T-helper 2 cell (primary cell): ENCODE measurements at places on chromosomes 4 and X.
A peak's percentile ranks its signal among the peaks of the same experiment; 100 is the strongest.

- no peak for DNase-seq
Measured at GRCh38 chr4:137129441-137129840, 402.9 kb downstream of the PCDH18 start.

GRCh38 chrX:107731831-107732502 lies 43.6 kb downstream of the TSC22D3 start:
- no peak for DNase-seq

DNA sequence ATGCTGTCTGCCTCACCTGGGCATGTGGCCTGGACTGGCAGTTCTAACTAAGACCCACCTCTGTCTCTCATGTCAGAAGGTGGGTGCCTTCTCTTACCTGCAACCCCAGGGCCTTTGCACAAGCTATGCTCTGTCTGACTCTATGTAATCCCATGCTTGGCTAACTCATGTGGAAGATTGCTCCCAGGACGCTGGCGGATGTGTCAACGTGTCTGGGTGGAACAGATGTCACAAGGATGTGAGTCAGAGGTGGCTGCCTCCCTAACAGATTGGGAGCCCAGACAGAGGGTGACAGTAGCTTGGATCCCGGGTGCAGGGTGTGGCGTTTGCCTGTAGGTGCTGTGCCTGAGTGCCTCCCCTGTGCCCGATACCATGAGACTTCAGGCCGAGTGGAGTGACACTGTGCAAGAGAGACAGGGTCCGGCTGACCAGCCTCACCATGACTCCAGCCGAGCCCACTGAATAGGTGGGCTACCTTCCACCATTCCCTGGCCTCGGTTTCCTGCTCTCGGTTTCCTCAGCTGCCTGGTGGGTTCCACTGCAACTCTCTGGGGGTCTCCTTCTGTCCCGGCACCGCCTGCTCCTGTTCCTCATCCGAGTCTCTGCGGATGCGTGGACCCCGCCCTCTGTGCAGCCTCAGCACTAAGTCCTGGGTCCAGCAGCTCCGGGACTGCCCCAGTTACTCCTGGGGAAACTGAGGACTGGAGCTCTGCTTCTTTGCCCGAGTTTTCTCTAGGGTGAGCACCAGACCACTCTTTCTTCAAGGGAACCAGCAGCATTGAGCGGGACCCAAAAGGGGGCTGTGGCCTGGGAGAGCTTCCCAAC lies 11.0 kb downstream of the SH3BP2 start:
- no peak for DNase-seq

GRCh38 chrX:33725535-33726210 lies 406.4 kb downstream of the FAM47A start:
- no peak for DNase-seq

- DNase-seq: no peak
Measured at GRCh38 chrX:17025621-17026302, 79.3 kb downstream of the REPS2 start.

DNA sequence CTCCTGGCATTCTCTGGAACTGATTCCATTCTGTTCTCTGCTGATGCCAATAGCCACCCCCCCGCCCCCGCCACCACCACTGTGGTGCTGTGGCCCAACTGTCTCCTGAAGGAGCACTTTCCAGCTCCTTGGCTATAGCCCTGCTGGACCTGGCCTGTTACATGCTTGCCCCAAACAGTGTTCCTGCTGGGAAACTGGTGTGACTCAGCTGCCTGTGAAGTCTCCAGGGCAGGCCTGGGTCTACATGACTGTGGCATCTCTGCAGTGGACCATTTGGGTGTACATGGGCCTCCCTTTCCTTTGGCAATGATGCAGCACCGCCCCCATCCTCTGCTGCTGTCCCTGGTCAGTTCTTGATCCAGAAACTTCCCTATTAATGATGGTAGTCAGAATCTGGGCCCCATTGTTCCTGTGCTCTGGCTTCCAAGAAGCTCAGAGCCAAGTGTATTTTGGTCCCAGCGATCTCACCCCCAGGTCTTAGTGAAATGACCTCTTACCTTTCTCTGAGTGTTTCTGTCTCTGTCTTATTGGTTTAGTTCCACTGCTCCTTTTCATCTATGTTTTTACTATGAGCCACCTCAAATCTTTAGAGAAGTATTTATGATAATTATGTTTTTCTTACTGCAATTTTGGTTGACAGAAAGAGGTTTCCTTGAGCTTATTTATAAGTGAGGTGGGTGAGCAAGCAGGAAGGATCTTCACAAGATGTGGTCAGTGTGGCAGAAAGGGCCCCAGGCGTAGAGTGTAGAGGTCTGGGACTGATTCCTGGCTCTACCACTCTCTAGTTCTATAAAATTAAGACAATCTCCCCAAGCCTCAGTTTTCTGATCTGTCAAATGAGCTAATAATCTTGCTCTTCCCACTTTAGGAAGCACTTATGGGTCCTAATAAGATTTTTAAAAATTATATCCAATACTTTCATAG lies 210.7 kb upstream of the EOLA2 start:
- no peak for DNase-seq

- DNase-seq: no peak
Measured at GRCh38 chr4:107017443-107018343, 18.4 kb downstream of the DKK2 start.

- no peak for DNase-seq
Measured at GRCh38 chr4:182293691-182294255, 50.6 kb downstream of the TENM3 start.

DNA sequence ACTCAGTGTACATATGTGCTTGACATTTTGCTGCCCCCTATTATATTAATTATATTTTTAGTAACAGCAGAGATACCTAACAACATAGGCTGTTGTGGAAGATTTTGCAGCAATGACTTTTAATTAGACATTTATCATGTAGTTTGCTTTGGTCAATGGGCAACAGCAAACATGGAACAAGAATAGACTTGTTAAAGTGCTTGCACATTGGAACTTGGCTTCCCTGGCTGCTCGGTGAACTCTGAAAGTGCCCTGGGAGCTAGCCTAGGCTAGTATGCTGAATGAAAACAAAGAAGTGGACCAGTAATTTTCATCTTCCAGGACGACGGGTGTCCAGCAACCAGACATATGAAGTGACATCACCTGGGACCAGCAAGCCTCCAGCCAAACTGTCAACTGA lies 1157.1 kb downstream of the ARAP2 start:
- DNase-seq: no peak

DNA sequence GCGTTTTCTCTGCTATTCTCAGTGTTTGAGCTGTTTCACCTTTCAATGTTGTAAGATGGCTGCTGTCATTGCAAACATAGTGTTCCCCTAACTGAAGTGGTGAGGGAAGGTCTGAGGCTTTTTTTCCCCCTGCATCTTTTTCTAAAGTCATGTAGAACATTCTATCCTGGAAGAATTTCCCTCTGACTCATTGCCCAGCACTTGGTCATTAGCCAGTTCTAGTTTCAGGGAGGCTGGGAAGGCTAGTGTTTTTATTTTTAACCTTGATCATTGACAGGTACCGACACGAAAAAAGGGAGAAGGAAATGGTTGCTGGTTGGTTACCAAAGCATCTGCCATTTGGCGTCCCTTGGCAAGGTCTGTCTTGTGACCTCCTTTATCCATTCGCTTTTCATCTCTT lies 6.6 kb downstream of the LANCL3 start:
- no peak for DNase-seq

DNA sequence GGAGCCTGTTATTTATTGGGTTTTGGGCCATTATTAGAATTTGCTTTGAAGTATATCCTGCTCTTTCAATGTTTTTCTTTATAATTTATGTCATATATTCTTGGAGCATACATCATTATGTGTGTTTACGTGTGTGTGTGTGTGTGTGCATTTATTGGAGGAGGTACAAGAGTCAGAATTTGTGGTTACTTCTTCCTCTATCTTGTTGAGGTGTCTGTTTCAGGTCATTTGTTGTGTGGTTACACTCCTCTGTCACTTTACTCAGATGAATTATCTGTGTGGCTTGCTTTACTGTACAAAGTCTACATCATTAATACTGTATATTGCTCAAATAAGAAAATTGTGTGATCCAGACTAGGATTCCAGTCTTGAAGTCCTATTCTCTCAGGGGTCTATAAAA lies 1957.4 kb upstream of the TENM3 start:
- DNase-seq: no peak

- DNase-seq: no peak
Measured at GRCh38 chr4:79083406-79084010, 144.3 kb upstream of the PAQR3 start.

- DNase-seq: peak; percentile 46
Measured at GRCh38 chr4:52822972-52823701, 39.0 kb upstream of the RASL11B start.

- DNase-seq: no peak
Measured at GRCh38 chrX:3728454-3728853, 15.0 kb upstream of the PRKX start.

DNA sequence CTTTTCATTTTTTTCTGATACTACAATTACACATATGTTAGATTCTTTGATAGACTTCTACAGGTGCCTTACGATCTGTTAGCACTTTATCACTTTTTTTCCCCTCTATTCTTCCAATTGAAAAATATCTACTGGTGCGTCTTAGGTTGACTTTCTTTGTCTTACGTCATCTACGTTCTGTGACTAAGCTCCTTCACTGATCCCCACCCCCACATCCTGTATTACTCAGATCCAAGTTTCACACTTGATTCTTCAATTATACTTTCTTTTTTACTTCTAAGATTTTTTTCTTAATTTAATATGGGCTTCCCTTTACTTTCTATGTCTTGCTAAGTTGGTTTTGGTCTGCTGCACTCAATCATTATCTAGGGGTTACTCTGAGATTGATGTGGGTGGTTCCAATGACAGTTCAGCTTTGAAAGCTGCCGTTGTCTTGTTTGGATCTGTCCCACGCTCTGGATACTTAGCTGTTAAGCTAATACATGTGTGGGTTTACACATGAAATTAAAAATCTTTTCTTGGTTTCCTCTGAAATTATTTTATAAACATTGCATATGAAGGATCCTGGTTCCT lies 1321.1 kb downstream of the RAPGEF2 start:
- peak; percentile 64 for DNase-seq

DNA sequence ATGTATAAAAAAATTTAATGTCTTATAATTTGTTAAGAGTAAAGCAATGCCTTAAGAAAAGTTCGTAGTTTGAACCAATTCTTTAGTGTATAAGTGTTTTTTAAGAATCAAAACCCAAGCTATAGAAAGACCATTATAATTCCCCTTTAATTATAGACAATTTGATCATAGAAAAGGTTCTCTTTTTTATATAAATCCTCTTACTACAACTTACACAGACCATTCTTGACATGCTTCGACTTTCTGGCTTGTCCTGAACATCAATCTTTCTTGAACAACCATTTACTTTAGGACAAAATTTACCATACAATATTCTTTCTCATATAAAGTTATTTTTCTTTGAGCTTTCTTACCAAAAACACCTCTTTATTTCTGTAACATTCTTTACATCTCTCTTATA lies 330.5 kb upstream of the SPANXN1 start:
- DNase-seq: no peak

- no peak for DNase-seq
Measured at GRCh38 chr4:20192736-20193135, 59.0 kb upstream of the SLIT2 start.

- DNase-seq: no peak
Measured at GRCh38 chrX:110108381-110108821, 105.5 kb downstream of the TMEM164 start.

DNA sequence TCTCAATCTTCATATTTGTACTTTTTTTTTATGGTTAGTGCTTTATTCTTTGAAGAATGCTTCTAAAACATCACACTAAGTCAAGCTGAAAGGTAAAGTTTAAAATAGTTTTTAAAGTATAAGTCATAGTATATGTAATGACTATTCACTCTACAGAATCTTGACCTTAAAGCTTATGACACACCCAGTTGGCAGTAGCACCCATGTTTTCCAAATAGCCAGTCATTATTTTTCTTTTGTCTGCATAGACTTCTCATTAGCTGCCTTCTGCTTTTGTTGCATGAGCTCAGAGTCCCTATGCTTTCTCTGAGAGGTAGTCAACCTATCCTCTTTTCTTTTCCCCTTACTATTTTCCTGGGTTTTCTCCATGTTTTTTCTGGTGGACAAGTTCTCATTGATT lies 231.5 kb downstream of the PCDH18 start:
- no peak for DNase-seq

GRCh38 chr4:37845201-37845600 lies 18.7 kb downstream of the PGM2 start:
- DNase-seq: no peak

DNA sequence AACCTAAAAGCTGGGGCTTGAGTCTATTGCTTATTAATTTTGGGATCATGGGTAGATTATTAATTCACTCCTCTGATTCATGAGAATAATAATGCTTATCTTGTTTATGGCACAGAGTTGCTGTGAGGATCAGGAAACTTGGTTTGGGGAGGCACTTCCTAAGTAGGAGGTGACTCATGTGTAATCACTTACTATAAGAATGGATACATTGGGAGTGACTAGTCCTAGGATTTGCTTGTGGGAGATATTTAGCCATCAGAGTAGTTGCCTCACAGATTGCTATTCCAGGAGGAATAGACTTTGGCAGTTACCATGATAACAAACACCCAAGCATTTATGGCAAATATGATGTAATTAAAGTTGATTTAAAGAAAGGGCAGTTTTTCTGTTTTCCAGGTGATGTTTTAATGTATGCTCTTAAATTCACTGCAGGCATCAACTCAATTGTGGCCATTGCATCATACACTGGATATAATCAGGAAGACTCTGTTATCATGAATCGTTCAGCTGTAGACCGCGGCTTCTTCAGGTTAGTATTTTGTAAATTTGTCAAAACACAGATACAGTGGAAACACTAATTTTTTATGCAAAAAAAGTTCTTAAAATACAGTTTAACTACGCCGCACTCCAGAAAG lies 41.9 kb downstream of the POLR2B start:
- no peak for DNase-seq

DNA sequence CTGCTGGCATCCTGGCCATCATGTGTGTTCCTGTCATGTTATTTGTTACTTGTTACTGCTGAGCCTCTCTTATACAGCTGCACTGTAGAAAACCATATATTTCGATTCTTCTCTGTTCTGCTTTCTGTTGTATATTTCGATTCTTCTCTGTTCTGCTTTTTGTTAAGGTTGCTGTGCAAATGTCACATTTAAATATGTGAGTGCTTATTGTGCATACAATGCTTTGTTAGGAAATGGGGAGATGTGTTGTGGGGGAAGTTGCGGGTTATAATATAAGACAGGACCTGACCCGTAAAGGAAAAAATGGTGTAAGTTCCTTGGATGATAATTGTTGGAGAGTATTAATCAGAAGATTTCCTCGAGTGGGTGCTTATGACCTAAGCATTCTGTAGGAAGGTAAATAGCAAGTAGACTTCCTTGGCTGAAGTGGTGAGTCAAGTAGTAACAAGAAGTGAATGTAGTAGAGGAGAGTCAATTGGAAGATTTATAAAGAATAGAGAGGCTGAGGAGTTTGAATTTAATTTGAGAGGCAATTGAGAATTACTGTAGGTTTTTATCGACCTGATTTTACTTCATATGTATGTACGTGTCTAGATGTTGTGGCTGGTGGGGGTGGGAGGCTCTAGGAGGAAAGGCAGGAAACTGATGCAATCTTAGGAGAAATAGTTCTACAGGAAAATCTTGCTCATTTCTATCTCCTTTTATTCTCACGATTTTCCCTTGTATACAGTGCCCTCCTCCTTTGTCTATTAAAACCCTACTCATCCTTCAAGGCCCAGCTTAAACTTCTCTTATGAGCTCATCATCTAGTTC lies 8.5 kb downstream of the OGT start:
- DNase-seq: no peak

- DNase-seq: no peak
Measured at GRCh38 chrX:153454901-153455550, 9.2 kb upstream of the TREX2 start.
